Breast epithelium (tissue), 4 donors: ENCODE measurements at places on chromosomes 3 and 15. TPM values are rescaled to one million over a fixed set of nuclear protein-coding genes. Genes with fewer than 3 reads are reported as not detected.

The SPSB4 gene
- total RNA-seq: 1.3 TPM

- no peak overlapping the region for H3K27ac ChIP-seq
- no peaks in the 10 kb centered on the region for H3K36me3 ChIP-seq
- DNase-seq: no peak
- peaks cover 14% of the 10 kb centered on the region for H3K4me1 ChIP-seq
- no peaks in the 10 kb centered on the region for H3K27me3 ChIP-seq
Measured at GRCh38 chr15:34986326-34986725, 1.8 kb downstream of the ZNF770 start.

DNA sequence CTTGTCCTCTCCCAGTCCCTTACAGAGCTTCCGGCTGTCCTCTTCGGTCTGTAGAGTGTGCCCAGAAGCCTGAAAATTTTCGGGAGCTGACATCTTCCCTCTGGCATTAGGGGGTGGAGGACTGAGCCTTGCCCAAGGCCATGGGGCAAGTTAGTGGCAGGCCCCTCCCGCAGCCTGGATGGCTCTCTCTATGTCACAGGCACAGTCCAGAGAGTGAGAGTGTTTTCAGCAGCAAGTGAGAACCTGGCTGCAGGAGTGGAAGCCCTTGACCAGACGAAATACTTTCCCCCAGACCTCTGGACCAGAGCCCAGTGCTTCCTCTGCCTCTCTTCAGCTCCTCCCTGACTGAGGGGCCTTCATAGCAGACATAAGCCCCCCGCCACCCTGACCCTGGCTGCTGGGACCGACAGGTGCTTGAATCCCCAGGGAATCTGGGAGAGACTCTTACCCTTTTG lies 50.5 kb upstream of the SEC22A start:
- H3K36me3 ChIP-seq: peaks cover 5% of the 10 kb centered on the region
- no peak for DNase-seq
- no peaks in the 10 kb centered on the region for H3K27me3 ChIP-seq
- H3K27ac ChIP-seq: no peak overlapping the region
- H3K4me1 ChIP-seq: no peaks in the 10 kb centered on the region
- no peak overlapping the region for H3K4me3 ChIP-seq

DNA sequence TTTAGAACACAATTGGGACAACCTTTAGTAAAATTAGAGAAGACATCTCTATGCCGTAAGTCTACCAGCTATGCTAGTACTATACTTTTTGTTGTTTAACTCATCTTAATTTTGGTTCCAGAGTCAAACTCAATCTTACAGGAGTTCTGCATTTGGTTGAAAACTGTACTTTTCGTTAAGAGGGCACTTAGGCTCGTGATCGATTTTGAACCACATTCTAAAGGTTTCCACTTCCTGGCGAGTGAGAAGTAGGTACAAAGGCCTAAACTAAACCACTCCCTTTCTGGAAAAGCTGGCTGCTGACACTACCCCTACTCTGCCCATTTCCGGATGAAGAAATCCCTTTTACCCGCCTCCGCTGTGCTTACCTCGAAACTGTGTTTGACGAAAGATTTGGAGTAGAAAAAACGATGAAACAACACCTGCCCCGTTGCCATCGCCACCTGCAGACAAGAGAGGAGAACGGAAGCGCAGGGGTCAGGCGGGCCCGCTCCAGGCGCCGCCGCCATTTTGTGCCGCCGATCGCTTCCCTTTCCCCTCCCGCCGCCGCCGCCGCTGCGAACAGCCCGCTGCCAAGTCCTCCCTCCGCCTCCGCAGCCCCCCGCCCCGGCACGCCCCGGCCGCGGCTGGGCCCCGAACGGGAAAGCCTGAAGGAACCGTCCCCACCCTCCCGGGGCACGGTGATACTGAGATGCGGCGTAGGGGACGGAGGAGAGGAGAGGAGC lies 748 bp downstream of the CCNL1 start:
- peak; percentile 75 for DNase-seq
- no peaks in the 10 kb centered on the region for H3K36me3 ChIP-seq
- peak overlapping the region; percentile 100 for H3K27ac ChIP-seq
- peak overlapping the region; percentile 87 for H3K4me3 ChIP-seq
- no peaks in the 10 kb centered on the region for H3K4me1 ChIP-seq
- no peaks in the 10 kb centered on the region for H3K27me3 ChIP-seq

The MEGF11 gene
- not detected for total RNA-seq

The TMCO5A gene
- not detected for total RNA-seq

DNA sequence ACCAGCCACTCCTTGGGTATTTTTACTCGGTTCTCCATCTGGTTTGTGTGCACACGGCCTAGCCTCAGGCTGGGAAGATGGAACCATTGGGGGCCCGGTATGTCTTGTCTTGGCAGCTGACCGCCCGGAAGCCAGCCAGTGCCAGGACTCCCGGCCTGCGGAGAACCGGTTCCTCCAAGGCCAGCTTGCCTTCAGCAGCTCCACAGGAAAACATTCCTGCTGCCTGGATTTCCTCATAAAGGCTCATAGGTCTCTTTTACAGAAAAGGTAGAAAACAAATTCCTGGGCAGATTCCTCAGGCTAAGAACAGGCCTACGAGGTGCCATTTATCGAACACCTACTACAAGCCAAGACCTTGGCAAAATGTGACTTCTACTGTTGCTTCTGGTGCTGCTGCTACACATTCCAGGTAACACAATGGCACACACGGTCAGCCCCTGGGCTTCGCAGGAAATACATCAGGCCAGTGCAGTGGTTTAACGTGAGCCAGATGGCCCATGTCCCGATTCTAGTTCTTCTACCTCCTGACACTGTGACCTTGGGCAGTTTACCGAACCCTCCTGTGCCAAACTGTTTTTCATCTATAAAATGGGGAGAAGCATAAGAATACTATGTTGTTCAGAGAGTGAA lies 141.8 kb downstream of the OPA1 start:
- H3K27me3 ChIP-seq: no peaks in the 10 kb centered on the region
- H3K4me3 ChIP-seq: no peak overlapping the region
- no peaks in the 10 kb centered on the region for H3K4me1 ChIP-seq
- H3K27ac ChIP-seq: peak overlapping the region; percentile 76
- DNase-seq: peak; percentile 83

The FGF7 gene
- total RNA-seq: 33.7 TPM

The GOLGA6L6 gene
- total RNA-seq: not detected
